IPS DF 6.9 (cell line): ENCODE measurements at places on chromosomes 4 and X.

GRCh38 chrX:19034025-19034424 lies 50.1 kb upstream of the PHKA2 start:
- no peak for DNase-seq
- no peaks in the 10 kb centered on the region for H3K36me3 ChIP-seq
- no peak overlapping the region for H3K27ac ChIP-seq

DNA sequence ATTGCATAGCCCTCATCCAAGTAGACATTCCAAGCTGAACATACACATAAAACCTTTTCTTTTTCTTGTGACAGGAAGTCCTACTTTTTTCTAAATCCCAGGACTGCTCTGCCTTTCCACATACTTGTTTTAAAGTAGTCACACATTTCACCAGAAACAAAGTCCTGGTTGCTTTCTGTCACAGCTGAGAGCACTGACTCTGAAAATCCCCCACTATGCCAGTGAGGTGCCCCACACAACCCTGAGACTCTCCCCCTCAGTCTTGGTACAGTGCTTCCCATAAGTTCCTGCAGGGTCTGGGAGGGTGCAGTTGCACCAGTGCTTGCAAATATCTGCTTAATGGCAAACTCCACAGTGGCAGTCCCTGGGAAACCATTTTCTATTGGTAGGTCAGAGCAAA lies 84.2 kb downstream of the DCHS2 start:
- H3K4me1 ChIP-seq: no peaks in the 10 kb centered on the region
- H3K36me3 ChIP-seq: no peaks in the 10 kb centered on the region
- no peak overlapping the region for H3K4me3 ChIP-seq
- no peaks in the 10 kb centered on the region for H3K27me3 ChIP-seq
- DNase-seq: no peak

DNA sequence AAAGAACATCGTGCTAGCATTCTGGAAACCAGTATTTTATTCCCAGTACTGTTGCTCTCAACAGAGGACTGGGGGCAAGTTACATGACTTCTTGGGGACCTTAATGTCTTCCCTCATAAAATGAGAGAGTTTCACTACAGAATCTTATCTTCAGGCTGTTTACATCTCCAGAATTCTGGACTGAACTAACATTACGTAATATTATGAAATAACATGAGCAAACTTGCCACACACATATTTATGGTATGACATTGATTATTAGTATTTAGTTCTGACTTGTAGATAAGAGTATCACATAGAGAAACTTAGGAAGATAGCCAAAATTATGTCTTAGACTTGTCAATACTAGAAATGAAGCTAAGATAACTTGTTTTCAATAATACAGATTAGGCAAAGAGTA lies 68.0 kb downstream of the NFKB1 start:
- H3K27ac ChIP-seq: no peak overlapping the region
- no peak overlapping the region for H3K4me3 ChIP-seq
- no peaks in the 10 kb centered on the region for H3K27me3 ChIP-seq
- no peaks in the 10 kb centered on the region for H3K4me1 ChIP-seq
- H3K36me3 ChIP-seq: no peaks in the 10 kb centered on the region

DNA sequence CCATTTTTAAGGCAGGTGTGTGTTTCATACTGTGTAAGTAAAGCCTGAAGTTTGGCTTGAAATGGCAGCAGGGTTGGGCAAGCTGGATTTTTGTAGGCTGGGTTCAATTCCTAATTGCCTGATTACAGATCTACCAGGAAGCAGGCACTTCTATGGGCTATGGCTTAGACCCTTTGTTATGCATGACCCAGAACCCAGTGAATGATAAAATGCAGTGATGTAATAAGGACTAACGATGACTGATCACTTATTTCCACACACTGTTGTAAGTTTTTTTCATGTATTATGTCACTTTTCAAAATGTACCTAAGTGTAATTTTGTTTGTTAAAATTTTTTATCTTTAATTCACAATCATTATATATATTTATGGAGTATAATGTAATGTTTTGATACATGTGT lies 8.6 kb downstream of the LANCL3 start:
- no peaks in the 10 kb centered on the region for H3K4me1 ChIP-seq
- no peak overlapping the region for H3K4me3 ChIP-seq
- no peak overlapping the region for H3K27ac ChIP-seq
- H3K27me3 ChIP-seq: no peaks in the 10 kb centered on the region
- no peak for DNase-seq
- H3K36me3 ChIP-seq: no peaks in the 10 kb centered on the region

- no peak overlapping the region for H3K4me3 ChIP-seq
- no peaks in the 10 kb centered on the region for H3K36me3 ChIP-seq
- H3K27ac ChIP-seq: no peak overlapping the region
- H3K27me3 ChIP-seq: no peaks in the 10 kb centered on the region
These were observed 29.0 kb downstream of the COQ2 start for GRCh38 chr4:83255584-83255983.

GRCh38 chrX:71604141-71604540 lies 14.2 kb downstream of the CXCR3 start:
- no peaks in the 10 kb centered on the region for H3K27me3 ChIP-seq
- no peak overlapping the region for H3K27ac ChIP-seq
- H3K4me3 ChIP-seq: no peak overlapping the region

- no peak overlapping the region for H3K4me3 ChIP-seq
- DNase-seq: no peak
- no peaks in the 10 kb centered on the region for H3K27me3 ChIP-seq
- no peak overlapping the region for H3K27ac ChIP-seq
- no peaks in the 10 kb centered on the region for H3K4me1 ChIP-seq
These were observed 104.9 kb upstream of the CENPE start for GRCh38 chr4:103303011-103303410.

GRCh38 chr4:110091434-110092140 lies 106.8 kb downstream of the ELOVL6 start:
- no peak overlapping the region for H3K27ac ChIP-seq
- peaks cover 2% of the 10 kb centered on the region for H3K4me1 ChIP-seq
- no peaks in the 10 kb centered on the region for H3K36me3 ChIP-seq
- DNase-seq: no peak

GRCh38 chrX:112852851-112853250 lies 12.2 kb upstream of the AMOT start:
- no peak overlapping the region for H3K4me3 ChIP-seq
- H3K27me3 ChIP-seq: no peaks in the 10 kb centered on the region
- H3K36me3 ChIP-seq: no peaks in the 10 kb centered on the region
- no peak overlapping the region for H3K27ac ChIP-seq
- no peaks in the 10 kb centered on the region for H3K4me1 ChIP-seq

- no peak overlapping the region for H3K4me3 ChIP-seq
- no peak overlapping the region for H3K27ac ChIP-seq
- H3K27me3 ChIP-seq: no peaks in the 10 kb centered on the region
These were observed 75.7 kb upstream of the ARHGAP24 start for GRCh38 chr4:85399270-85399669.

- peak overlapping the region; percentile 97 for H3K4me3 ChIP-seq
- no peak for DNase-seq
- no peaks in the 10 kb centered on the region; the same call in 1 of the 2 replicates for H3K36me3 ChIP-seq
- H3K4me1 ChIP-seq: peaks cover 1% of the 10 kb centered on the region; the same call in 1 of the 2 replicates
- no peak overlapping the region for H3K27ac ChIP-seq
These were observed 2.1 kb downstream of the ELOVL6 start for GRCh38 chr4:110196206-110196870.

- no peaks in the 10 kb centered on the region for H3K36me3 ChIP-seq
- H3K27ac ChIP-seq: no peak overlapping the region
- no peaks in the 10 kb centered on the region for H3K27me3 ChIP-seq
These were observed 13.6 kb upstream of the CXCL2 start for GRCh38 chr4:74112399-74113105.

- no peak overlapping the region for H3K27ac ChIP-seq
- H3K27me3 ChIP-seq: peaks cover 4% of the 10 kb centered on the region; the same call in 1 of the 2 replicates
- H3K36me3 ChIP-seq: no peaks in the 10 kb centered on the region
These were observed 964 bp downstream of the VEGFC start for GRCh38 chr4:176791591-176792325.

- no peaks in the 10 kb centered on the region for H3K4me1 ChIP-seq
- no peak for DNase-seq
- H3K4me3 ChIP-seq: peak overlapping the region; percentile 88; the same call in 1 of the 2 replicates
- H3K27me3 ChIP-seq: no peaks in the 10 kb centered on the region
- H3K27ac ChIP-seq: no peak overlapping the region
These were observed 590 bp upstream of the NAF1 start for GRCh38 chr4:163167333-163167626.

DNA sequence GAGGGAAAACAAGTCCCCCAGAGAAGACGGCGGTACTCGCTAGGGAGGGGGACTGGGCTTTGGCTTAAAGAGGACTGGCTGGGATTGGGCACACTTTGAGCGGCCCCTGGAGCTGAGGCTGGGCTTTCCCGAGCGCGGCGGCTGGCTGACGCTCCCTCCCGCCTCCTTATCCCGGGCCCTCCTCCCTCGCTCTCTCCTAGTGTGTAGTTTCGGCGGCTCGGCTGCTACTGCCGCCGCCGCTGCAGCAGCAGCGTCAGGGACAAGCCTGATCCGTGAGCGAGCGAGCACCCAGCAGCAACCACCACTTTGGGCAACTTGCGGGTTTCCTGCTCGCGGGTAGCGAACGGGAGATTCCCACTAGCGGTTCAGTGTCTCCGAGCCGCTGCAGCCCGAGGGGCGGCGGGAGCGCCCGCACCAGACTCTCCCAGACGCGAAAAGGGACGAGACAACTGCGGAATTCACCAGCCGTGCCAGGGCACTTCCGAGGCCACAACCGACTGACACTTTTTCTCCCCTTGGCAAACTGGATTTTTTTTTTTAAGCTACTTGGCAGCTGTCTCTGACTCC lies 632 bp upstream of the PCDH7 start:
- DNase-seq: no peak
- no peak overlapping the region for H3K27ac ChIP-seq
- H3K27me3 ChIP-seq: peaks cover 22% of the 10 kb centered on the region
- peak overlapping the region; percentile 55; the same call in 1 of the 2 replicates for H3K4me3 ChIP-seq
- H3K36me3 ChIP-seq: no peaks in the 10 kb centered on the region

- H3K27ac ChIP-seq: no peak overlapping the region
- H3K36me3 ChIP-seq: no peaks in the 10 kb centered on the region
- no peaks in the 10 kb centered on the region for H3K4me1 ChIP-seq
- DNase-seq: no peak
These were observed 119.4 kb upstream of the FAM9B start for GRCh38 chrX:9153300-9153699.

DNA sequence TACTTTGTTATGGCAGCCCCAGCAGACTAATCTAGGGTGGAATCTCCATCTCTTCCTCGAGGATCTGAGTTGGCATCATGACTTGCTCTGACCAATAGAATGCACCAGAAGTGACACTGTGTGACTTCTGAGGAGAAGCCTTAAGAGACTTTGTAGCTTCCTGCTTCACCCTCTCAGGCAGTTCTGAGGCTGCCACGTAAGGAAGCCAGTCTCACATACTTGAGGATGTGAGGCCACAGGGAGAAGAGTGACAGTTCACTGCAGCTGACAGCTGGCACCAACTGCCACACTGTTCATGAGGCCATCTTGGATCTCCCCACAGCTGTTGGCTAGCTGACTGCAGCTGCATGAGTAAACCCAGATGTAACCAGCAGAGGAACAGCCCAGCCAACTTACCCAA lies 29.3 kb upstream of the BCOR start:
- no peak overlapping the region for H3K4me3 ChIP-seq
- no peaks in the 10 kb centered on the region for H3K27me3 ChIP-seq
- no peak for DNase-seq
- H3K36me3 ChIP-seq: no peaks in the 10 kb centered on the region

GRCh38 chrX:105323928-105324327 lies 103.4 kb upstream of the TEX13A start:
- H3K36me3 ChIP-seq: no peaks in the 10 kb centered on the region
- no peaks in the 10 kb centered on the region; the same call in 1 of the 2 replicates for H3K4me1 ChIP-seq
- DNase-seq: no peak
- no peaks in the 10 kb centered on the region for H3K27me3 ChIP-seq
- H3K4me3 ChIP-seq: no peak overlapping the region

DNA sequence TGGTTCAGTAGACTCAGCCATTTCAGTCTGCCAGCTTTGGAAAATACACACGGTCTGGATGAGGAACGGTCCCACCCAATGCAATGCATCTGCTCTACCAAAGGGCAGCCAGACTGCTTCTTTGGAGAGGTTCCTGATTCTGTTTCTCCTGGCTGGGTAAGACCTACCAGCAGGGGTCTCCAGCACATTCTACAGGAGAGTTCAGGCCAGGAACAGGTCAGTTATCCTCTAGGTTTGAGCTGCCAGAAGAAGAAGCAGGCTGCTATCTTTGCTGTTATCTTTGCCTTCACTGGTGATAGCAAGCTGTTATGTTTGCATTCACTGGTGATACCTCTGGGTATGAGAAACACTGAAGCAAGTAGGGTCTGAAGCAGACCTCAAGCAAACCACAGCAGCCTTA lies 45.5 kb upstream of the PBDC1 start:
- H3K36me3 ChIP-seq: no peaks in the 10 kb centered on the region
- H3K4me1 ChIP-seq: no peaks in the 10 kb centered on the region; the same call in 1 of the 2 replicates
- no peaks in the 10 kb centered on the region for H3K27me3 ChIP-seq
- no peak overlapping the region for H3K4me3 ChIP-seq
- no peak for DNase-seq

DNA sequence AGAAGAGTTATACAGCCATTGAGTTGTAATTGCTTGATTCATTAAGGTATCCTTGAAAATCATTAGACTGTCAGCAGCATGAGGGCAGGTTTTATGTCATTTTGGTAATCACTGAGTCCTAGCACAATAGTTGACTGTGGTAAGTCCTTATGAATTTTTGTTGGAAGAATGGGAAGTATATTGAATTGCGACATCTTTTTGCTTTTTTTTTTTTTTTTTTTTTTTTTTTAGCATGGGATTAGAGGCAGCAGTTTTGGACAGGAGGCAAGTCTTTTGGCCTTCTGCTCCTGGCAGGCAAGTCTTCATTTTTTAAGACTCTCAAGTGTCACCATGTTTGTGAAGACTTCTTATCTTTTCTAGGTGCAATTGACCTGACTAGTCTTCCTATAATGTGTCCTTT lies 29.7 kb downstream of the PRRG1 start:
- no peaks in the 10 kb centered on the region for H3K27me3 ChIP-seq
- no peaks in the 10 kb centered on the region for H3K4me1 ChIP-seq
- H3K27ac ChIP-seq: no peak overlapping the region
- no peaks in the 10 kb centered on the region for H3K36me3 ChIP-seq
- no peak overlapping the region for H3K4me3 ChIP-seq

- no peaks in the 10 kb centered on the region for H3K4me1 ChIP-seq
- no peak overlapping the region for H3K27ac ChIP-seq
- H3K27me3 ChIP-seq: no peaks in the 10 kb centered on the region
- H3K36me3 ChIP-seq: no peaks in the 10 kb centered on the region
These were observed 1021.1 kb downstream of the STIM2 start for GRCh38 chr4:27881705-27882104.

- no peak overlapping the region for H3K4me3 ChIP-seq
- H3K36me3 ChIP-seq: peaks cover 5% of the 10 kb centered on the region; the same call in 1 of the 2 replicates
- H3K27me3 ChIP-seq: no peaks in the 10 kb centered on the region
- no peak for DNase-seq
- no peaks in the 10 kb centered on the region for H3K4me1 ChIP-seq
These were observed 10.0 kb downstream of the CSTF2 start for GRCh38 chrX:100830143-100830542.

- H3K4me1 ChIP-seq: 0 out of 2 replicates have a peak, but pooled peaks cover 3% of the 10 kb centered on the region
- no peak overlapping the region for H3K4me3 ChIP-seq
- no peak overlapping the region for H3K27ac ChIP-seq
- DNase-seq: no peak
- no peaks in the 10 kb centered on the region for H3K36me3 ChIP-seq
These were observed 224.7 kb downstream of the ANTXR2 start for GRCh38 chr4:79848329-79848728.

- H3K36me3 ChIP-seq: no peaks in the 10 kb centered on the region
- no peak for DNase-seq
- H3K27me3 ChIP-seq: no peaks in the 10 kb centered on the region
- no peak overlapping the region for H3K27ac ChIP-seq
These were observed 500.2 kb downstream of the STIM2 start for GRCh38 chr4:27360790-27361267.
